ENCODE measurements at places on chromosomes 4 and X. TPM values are rescaled to one million over a fixed set of nuclear protein-coding genes. Genes with fewer than 3 reads are reported as not detected.

DNA sequence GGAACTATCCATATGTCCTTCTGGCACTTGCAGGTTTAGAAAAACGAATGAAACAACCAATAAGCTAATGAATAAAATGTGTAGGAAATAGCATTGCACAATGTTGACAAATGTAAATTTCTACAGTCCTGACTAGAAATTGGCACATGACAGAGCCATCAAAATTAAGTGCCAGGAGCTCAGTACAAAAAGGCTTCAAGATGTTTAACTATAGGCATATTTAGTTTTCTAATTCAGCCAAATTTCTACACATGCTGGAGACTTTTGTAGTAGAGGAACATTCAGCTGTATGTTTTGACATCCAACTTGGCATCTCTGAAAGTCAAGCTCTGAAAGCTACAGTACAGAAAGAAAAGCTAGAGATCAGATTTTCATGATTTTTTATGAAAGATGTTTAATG is 1999.4 kb upstream of the AGA start:
- no peak for DNase-seq

- no peak for DNase-seq
These were observed 5.1 kb downstream of the USP27X start for GRCh38 chrX:49884290-49884862.

The PNMA6F gene
- total RNA-seq = not detected

- no peak for DNase-seq
These were observed 133.5 kb downstream of the FAM47B start for GRCh38 chrX:35076061-35076460.

The CLDN22 gene
- not detected for total RNA-seq

GRCh38 chrX:20427173-20427770 is 160.6 kb upstream of the RPS6KA3 start:
- DNase-seq = no peak

GRCh38 chrX:13658602-13659001 is 5.7 kb downstream of the TCEANC start:
- no peak for DNase-seq

DNA sequence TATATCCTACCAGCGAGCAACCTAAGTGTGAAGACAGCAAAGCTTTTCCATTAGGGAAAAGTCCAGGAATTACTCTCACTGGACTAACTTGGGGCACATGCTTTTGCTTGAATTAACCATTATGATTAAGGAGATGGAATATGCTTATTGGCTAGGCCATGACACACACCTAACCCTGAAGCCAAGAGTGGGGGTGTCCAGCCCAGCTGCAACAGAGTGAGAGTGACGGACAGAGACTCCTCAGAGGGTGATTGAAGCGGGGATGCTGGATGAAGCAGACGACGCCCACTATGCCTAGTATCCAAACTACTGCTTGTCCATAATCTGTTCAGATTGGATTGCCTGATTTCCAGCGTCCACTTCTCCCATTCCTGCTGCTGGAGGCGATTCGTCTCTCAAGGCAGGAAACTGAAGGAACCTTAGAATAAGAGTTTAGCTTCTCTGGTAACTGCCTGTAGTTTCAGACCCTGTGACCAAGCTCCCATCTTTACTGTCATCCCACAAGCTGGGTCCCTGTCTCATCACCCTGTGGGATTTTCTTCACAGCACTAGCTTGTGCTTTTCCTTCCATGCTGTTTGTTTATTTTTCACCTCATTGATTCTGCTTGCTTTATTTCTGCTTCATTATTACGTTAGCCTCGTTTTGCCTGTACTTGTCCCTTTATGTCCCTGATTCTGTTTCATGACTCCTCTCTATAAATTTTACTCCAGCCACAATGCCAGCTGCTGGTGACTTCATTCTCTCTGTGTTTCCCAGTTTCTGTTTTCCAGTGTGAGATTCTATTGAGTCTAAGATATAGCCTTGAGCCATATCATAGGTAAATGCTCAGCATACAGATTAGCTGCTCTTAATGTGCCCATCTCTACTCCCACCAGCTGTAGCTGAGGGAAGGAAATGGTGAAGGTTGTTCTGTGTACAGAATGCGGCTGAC is 19.0 kb downstream of the FAM47E start:
- DNase-seq = no peak

GRCh38 chr4:168866635-168867034 is 143.4 kb downstream of the CBR4 start:
- no peak for DNase-seq

The PPARGC1A gene
- 1.4 TPM for total RNA-seq

- no peak for DNase-seq
These were observed 140.6 kb downstream of the ARSF start for GRCh38 chrX:3181846-3182245.

- DNase-seq = no peak
These were observed 4.5 kb downstream of the CXXC4 start for GRCh38 chr4:104490096-104490769.

DNA sequence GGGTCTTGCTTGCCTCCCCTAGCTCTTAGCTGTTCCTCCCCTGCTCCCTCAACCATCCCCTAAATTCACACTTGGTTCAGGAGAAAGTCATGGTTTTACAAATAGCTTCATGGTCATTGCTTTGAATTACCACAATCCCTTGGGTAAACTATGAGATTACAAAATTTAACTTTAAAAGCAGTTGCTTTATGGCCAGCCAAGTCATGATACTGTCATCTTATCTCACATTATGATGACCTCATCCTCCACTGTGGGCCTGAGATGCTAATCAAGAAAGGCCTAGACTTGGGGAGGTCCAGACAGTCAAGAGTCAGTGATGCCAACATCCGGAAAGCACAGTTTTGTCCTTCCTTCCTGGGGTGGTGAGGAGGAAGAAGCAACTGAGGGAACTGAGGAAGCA is 10.5 kb upstream of the FGF16 start:
- DNase-seq = no peak

- DNase-seq = no peak
These were observed 68.4 kb downstream of the TAPT1 start for GRCh38 chr4:16157609-16158503.

DNA sequence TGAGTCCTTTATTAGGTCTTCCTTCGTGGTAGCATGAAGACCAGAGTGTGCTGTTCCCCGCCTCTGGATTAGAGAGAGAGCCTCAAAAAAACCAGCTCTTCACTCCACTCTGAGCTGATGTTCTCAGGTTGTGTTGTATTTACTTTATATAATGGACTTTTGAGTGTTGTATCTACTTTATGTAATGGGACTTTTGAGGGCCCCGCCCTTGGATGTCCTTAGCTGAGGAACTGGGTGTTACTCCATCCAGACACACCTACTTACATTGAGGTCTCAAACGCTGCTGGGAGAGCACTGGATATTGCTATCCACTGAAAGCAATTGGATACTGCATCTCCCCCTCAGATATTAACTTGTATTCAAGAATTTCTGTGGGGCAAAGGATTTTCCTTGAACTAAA is 28.2 kb downstream of the ATP8A1 start:
- no peak for DNase-seq

- DNase-seq = no peak
These were observed 166.7 kb downstream of the RPA4 start for GRCh38 chrX:97050392-97050791.

The RTL3 gene
- total RNA-seq = 0.06 TPM

- no peak for DNase-seq
These were observed 726.4 kb upstream of the MAGEB2 start for GRCh38 chrX:29488919-29489318.

The PDE6B gene
- 4.1 TPM for total RNA-seq

- no peak for DNase-seq
These were observed 42.6 kb downstream of the LNX1 start for GRCh38 chr4:53548662-53549061.

The FMR1 gene
- total RNA-seq = 11.9 TPM

DNA sequence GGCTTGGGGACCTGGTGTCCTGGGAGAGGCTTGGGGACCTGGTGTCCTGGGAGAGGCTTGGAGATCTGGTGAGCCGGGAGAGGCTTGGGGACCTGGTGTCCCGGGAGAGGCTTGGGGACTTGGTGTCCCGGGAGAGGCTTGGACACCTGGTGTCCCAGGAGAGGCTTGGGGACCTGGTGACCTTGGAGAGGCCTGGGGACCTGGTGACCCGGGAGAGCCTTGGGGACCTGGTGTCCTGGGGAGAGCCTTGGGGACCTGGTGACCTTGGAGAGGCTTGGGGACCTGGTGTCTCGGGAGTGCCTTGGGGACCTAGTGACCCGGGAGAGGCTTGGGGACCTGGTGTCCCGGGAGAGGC is 12.6 kb downstream of the SHOX start:
- DNase-seq = no peak

DNA sequence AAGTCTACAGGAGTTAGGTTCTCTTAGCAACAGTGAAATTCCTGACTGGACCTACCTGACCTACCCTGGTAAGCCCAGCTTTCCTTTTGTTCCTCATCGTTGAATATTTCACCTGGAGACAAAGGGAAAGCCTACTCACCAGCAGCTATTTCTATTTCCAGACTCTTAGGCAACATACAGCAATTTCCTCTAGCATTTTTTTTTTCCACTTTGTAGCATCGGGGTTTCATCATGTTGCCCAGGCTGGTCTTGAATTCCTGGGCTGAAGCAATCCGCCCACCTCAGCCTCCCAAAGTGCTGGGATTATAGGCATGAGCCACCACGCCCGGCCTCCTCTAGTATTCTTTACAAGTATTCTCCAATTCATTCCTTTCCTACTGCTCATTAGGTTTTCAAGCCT is 6.8 kb upstream of the S100G start:
- DNase-seq = no peak

The GAGE12H gene
- not detected for total RNA-seq

The GEMIN8 gene
- total RNA-seq = 23.0 TPM

The F11 gene
- total RNA-seq = not detected

- DNase-seq = no peak
These were observed 19.9 kb upstream of the IGSF1 start for GRCh38 chrX:131308980-131309379.

- DNase-seq = no peak
These were observed 348.1 kb upstream of the ATOH1 start for GRCh38 chr4:93480452-93480851.

GRCh38 chr4:40173470-40173875 is 23.4 kb upstream of the RHOH start:
- no peak for DNase-seq

The PDCL2 gene
- total RNA-seq = not detected

DNA sequence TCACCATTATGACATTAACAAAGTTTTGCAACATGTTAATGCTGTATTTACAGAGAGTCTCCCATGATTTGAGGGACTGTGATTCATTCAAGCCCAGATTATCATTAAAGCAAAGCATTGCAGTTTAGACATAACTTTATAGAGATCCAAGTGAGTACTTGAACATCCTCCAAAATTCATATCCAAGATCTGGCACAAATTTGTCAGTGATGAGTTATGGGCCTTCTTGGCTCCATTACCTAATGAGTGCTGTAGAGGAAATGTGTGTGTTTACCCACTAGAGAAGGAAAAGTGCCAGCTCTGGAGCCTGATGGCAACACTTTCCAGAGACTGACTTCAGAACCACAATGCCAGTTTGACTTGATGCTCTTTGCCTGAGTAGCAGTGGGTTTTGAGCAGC is 432.3 kb downstream of the GALNTL6 start:
- no peak for DNase-seq

GRCh38 chr4:127251423-127251822 is 381.3 kb upstream of the INTU start:
- no peak for DNase-seq

- no peak for DNase-seq
These were observed 613 bp downstream of the GLRB start for GRCh38 chr4:157076578-157076947.

GRCh38 chrX:114268643-114269042 is 315.2 kb upstream of the HTR2C start:
- no peak for DNase-seq

DNA sequence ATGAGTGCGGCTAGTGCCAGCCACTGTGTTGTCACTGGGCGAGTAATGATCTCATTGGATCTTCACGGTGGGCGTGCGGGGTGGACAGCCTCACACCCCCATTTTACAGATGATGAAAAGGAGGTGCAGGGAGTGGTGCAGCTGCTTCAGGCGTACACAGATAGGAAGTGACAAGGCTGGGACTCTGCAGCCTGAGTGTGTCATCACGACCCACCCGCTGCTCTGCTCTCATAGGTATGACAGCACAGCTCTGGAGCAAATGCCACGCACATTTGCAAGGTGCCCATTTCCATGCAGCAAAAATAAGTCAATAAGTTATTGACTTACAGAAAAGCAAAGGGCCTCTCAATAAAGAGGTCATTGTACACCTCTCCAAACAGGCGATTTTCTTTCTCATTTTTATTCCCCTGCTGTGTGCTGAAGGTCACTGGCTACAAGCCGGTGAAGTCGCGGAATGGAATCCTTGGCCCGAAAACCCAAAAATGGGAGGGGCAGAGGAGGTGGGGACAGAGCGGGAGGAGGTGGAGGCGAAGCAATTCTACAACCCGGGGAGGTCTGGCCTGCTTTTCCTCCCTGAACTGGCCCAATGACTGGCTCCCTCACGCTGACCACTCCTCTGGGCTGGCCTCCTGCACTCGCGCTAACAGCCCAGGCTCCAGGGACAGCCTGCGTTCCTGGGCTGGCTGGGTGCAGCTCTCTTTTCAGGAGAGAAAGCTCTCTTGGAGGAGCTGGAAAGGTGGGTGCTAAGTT is at the start of gene SOD3:
Gene SOD3, plus strand, starts transcription at position 658 of the 750 bp plus-strand sequence. CDS start 3,949 bp downstream, outside the sequence.
- peak; percentile 43 for DNase-seq

- DNase-seq = no peak
These were observed 31.5 kb downstream of the PRPS1 start for GRCh38 chrX:107659768-107660167.

GRCh38 chrX:74251006-74251930 is 52.7 kb upstream of the ZCCHC13 start:
- no peak for DNase-seq

The FRMPD4 gene
- total RNA-seq = 0.06 TPM

DNA sequence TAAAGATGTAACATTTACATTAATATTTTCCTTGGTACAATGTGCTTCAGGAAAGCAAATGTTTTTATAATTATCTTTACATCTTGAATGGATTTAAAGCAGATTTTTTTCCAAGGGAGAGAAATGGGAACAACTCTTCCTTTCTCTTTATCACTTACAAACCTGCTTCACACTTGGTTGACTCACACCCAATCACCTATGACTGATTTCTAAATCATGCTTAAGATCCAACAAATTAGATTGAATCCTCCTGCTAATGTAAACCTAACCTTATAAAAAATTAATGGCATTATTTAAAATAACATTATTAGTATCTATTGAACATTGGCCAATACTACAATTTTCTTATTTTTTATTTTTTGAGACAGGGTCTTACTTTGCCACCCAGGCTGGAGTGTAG is 127.1 kb downstream of the INPP4B start:
- DNase-seq = no peak

The SH3RF1 gene
- 25.8 TPM for total RNA-seq

- no peak for DNase-seq
These were observed 90.7 kb downstream of the PALLD start for GRCh38 chr4:168587411-168588125.

GRCh38 chr4:152501846-152502536 is 33.9 kb downstream of the FBXW7 start:
- no peak for DNase-seq

- DNase-seq = no peak
These were observed 22.9 kb downstream of the PABPC4L start for GRCh38 chr4:134178706-134179105.

DNA sequence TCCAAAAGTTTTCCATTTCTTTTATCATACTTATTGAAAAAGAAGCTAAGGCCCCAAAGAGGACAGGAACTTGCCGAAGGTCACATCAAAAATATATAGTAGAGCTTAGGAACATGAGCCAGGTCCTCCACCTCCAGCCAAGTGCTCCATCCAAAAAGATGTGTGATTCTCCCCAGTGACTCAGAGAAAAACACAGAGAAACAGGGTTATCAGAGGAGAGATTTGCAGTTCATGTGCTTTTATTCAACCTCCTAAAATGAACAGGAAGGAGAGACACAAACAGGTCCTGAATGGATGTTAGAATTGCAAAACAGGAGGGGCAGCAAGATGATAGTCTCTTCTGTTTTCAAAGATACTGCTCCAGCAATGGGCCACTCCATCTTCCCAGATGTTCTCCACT is 19.6 kb upstream of the FGF16 start:
- DNase-seq = no peak

Data from epithelial cell of proximal tubule (primary cell).